ENCODE measurements at places on chromosomes 13 and 19. TPM values are rescaled to one million over a fixed set of nuclear protein-coding genes. Genes with fewer than 3 reads are reported as not detected.

CYP4F8 gene
- total RNA-seq, result not detected

NFIX gene
- 145 TPM for total RNA-seq

SELENOV gene
- not detected for total RNA-seq

ATP4B gene
- total RNA-seq, result 0.85 TPM

DNA sequence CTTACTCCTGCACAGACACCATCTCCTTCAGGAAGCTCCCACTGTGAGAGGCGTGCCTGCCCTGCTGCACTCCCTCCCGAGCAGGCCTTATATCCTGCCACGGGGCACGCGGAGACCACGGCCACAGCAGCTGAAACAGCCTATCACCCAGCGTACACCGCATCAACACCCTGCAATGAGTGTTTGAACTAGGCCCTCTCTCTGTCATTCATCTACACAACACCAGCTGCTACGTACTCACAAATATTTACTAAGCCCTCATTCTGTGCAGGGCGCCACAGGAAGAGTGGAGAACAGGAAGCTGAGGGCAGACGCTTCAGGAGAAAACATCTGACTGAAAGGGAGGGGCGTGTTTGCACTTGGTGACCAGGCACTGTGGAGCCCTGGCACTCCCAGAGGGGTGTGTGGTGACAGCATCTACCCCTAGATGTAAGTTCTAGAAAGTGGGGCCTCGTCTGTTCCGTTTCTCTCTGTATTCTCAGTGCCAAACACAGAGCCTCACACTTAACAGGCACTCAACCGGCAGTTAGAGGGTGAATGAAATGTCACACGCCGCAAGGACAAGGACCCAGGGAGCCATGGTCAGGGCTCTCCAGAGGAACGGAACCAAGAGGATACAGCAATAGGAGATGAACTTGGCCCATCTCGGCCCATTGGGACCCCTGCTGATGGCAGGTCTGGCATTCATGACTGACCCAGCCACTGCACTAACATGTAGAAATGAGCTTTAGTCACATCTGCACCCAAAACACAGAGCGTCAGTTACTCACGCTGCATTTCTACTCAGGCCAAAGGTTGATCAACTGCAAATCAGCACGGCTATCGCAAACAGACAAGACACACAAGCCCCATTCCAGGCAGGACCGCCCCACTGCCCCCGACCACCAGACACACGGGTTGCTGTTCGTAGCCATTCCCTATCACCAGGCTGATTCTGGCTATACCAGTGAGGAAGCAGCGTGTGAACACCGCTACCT is 15.7 kb downstream of the RANBP3 start:
- no peak overlapping the region for H3K27ac ChIP-seq
- no peaks in the 10 kb centered on the region for H3K27me3 ChIP-seq
- H3K4me1 ChIP-seq, result peaks cover 56% of the 10 kb centered on the region
- no peaks in the 10 kb centered on the region for H3K36me3 ChIP-seq
- DNase-seq, result no peak

DNA sequence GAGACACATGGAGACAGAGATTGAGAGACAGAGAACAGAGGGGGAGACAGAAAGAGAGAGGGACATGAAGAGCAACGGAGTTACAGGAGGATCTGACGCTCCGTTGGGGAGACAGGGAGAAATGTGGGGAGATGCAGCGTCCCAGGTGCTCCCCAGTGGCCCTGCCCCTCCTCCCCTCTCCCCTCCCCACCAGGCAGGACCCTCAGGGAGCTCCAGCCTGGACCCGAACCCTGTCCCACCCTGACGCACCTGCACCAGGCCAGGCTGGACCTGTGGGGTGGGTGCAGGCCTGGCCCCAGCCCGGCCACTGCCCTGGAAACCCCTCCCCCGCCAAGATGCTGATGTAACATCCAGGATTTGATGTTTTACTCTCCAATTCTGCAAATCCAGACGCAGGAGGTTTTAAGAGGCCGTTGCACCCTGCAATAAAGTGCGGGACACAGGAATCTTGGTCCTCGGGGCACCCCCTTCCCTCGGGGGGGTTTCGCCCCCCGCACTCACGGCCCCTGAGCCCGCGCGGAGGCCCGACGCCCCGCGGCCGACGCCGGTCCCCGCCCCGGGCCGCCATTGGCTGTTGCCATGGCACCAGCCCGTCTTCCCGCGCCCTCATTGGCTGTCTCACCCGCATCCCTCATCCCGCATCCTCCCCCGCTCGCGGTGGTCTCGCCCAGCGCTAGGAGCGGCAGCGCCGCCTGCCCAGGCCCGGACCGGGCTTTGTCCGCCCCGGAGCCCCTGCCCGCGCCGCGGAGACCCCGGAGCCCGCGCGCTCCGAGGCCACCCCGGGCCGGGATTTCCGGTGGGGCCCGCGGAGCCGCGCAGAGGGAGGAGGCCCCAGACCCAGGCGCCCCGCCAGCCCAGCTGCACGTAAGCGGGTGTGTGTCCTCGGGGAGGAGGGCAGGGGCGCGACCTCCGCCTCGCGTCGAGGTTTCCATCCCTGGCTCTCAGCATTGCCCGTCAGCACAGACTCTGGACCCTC is at the start of gene APC2:
TSS of gene APC2 (plus strand) at position 655 of the 976 bp plus-strand sequence. CDS start 2,881 bp downstream, outside the sequence.
- H3K4me3 ChIP-seq, result no peak within 1 kb of the TSS
- no peak within 1 kb of the TSS for H3K27ac ChIP-seq
- no peaks in the 10 kb centered on the region for H3K36me3 ChIP-seq
- DNase-seq, result no peak
- peaks cover 17% of the 10 kb centered on the region for H3K27me3 ChIP-seq

- H3K4me1 ChIP-seq, result no peaks in the 10 kb centered on the region
- no peaks in the 10 kb centered on the region for H3K36me3 ChIP-seq
- no peaks in the 10 kb centered on the region for H3K27me3 ChIP-seq
- no peak overlapping the region for H3K4me3 ChIP-seq
Observed at GRCh38 chr13:72255908-72256307, 388.9 kb upstream of the DACH1 start.

DNA sequence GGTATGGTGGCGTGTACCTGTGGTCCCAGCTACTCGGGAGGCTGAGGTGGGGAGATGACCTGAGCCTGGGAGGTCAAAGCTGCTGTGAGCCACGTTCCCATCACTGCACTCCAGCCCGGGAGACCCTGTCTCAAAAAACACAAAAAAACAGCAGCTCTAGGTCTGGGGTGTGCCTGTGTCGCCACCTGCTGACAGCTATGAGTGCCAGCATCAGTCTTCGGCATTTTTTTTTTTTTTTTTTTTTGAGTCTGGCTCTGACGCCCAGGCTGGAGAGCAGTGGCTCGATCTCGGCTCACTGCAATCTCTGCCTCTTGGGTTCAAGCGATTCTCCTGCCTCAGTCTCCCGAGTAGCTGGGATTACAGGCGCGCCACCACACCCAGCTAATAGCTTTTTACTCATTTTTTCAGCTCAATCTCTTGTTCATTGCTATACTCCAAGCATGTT is 10.1 kb downstream of the AP2S1 start:
- H3K27me3 ChIP-seq, result no peaks in the 10 kb centered on the region
- no peak for DNase-seq
- H3K4me3 ChIP-seq, result no peak overlapping the region
- peaks cover 31% of the 10 kb centered on the region for H3K36me3 ChIP-seq
- peaks cover 10% of the 10 kb centered on the region for H3K4me1 ChIP-seq

DNA sequence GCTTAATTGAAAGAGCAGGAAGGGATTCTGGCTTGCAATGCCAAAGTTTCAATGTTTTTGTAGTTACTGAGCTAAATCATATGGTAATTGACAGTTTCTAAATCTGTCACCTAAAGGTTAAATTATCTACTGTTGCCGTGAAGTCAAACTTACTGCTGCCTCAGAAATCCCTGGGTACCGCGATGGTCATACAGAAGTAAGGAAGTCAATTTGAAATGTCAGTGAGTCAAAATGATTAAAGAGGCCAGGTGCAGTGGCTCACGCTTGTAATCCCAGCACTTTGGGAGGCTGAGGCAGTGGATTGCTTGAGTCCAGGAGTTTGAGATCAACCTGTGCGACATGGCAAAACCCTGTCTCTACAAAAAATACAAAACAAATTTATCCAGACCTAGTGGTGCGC is 48.8 kb upstream of the TPM4 start:
- no peaks in the 10 kb centered on the region for H3K36me3 ChIP-seq
- H3K4me3 ChIP-seq, result no peak overlapping the region
- no peak overlapping the region for H3K27ac ChIP-seq
- no peaks in the 10 kb centered on the region for H3K27me3 ChIP-seq

DNA sequence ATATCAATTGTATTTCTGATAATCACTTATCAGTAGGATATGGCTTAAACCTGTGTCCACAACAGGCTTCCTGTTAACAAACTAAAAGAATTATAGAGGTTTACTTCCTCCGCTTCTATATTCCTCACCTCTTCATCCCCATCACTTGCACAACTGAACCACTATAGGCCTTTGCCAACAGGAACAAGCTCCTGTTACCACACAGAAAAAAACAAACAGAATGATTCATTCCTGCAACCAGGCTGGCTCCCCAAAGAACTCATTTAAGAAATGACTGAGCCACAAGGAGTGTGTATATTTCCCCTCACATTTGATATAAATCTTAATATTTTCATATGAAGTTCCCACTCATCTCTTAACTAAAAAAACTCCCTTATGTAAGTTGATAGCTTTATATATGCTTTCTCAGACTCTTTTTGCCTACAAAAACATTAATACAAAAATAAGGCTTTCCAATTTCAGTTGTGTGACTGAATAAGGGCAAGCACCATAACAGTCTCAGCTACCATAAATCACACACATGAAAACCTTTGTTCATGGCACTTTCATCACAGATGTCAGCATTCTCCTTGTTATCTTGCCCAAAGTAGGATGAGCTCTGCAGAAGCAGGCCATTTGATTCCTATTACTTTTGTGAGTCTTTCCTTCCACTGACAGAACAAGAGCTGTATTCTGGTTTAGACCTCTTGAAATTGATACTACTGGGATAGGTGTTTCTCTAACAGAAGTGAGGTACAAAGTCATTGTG is 366.8 kb downstream of the SLITRK1 start:
- H3K4me1 ChIP-seq, result no peaks in the 10 kb centered on the region
- no peak overlapping the region for H3K4me3 ChIP-seq
- no peaks in the 10 kb centered on the region for H3K36me3 ChIP-seq
- H3K27me3 ChIP-seq, result no peaks in the 10 kb centered on the region
- no peak overlapping the region for H3K27ac ChIP-seq

- no peak for DNase-seq
- H3K4me3 ChIP-seq, result no peak overlapping the region
- peak overlapping the region; percentile 56 for H3K27ac ChIP-seq
Observed at GRCh38 chr13:31891472-31891871, 140.1 kb upstream of the FRY start.

DNA sequence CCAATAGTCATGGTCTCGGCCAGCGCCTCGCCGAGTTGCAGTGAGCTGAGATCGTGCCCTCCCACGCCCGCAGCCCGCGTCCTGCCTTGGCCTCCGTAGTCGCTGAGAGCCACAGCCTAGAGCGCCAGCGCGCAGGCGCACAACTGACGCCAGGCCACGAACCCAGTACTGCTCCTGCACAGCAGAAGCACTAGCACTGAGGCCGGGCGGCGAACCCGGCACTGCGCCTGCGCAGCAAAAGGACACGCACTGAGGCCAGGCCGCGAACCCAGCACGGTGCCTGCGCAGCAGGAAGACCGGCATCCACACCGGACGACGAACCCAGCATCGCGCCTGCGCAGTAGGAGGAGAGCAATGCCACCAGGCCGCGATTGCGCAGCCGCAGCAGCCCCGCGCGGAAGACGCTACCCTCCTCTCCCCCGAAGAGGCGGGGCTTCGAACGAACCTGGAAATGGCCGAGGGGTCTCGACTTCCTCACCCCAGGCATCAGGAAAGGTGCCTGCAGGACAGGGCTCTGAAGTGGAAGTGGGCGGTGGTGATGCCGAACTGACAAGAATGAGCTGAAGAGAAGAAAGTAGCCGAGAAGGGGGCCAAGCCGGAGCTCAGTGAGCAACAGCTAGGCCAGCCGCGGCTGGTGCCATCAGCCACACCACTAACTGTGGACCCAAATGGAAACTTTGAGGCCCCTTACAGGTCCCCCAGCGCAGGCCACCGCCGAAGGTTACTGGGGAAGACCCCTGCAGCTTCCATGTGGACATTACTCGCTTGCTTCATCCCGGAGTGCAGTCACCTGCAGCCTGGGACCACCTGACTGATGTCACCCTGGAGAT is 7.5 kb downstream of the F10 start:
- H3K27ac ChIP-seq, result no peak overlapping the region
- DNase-seq, result no peak
- no peaks in the 10 kb centered on the region for H3K27me3 ChIP-seq
- H3K36me3 ChIP-seq, result no peaks in the 10 kb centered on the region
- peak overlapping the region; percentile 60 for H3K4me3 ChIP-seq
- H3K4me1 ChIP-seq, result peaks cover 7% of the 10 kb centered on the region

DNA sequence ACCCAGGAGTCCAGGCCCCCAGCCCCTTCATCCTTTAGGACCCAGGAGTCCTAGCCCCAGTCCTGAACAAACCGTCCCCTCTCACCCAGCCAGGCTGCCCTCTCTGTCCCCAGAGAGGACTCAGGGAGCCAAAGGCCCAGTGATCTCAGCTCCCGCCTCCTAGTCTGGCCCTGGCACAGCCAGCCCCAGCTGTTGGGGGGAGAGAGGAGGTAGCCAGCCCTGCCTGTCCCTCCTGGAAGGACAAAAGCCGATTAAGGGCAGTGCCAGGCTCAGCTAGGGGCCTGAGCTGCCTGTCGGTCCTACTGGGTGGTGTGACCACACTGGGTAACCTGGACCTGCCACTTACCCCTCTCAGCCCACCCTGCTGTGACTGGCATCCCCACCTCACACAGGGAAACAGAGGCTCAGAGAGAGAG is 14.5 kb downstream of the LIPE start:
- DNase-seq, result no peak
- H3K36me3 ChIP-seq, result no peaks in the 10 kb centered on the region
- no peak overlapping the region for H3K27ac ChIP-seq
- no peaks in the 10 kb centered on the region for H3K4me1 ChIP-seq

- no peak for DNase-seq
- H3K4me1 ChIP-seq, result peaks cover 18% of the 10 kb centered on the region
- peak within 1 kb of the TSS; percentile 94 for H3K27ac ChIP-seq
- peak within 1 kb of the TSS; percentile 85 for H3K4me3 ChIP-seq
- peaks cover 3% of the 10 kb centered on the region for H3K36me3 ChIP-seq
Observed at GRCh38 chr13:113863524-113864272, at the start of gene GAS6. Gene GAS6, minus strand, starts transcription at chr13:113864076. Its CDS starts 156 bp downstream, at chr13:113863920.

- no peak overlapping the region for H3K27ac ChIP-seq
- H3K27me3 ChIP-seq, result no peaks in the 10 kb centered on the region
- no peak for DNase-seq
- no peaks in the 10 kb centered on the region for H3K4me1 ChIP-seq
- H3K4me3 ChIP-seq, result no peak overlapping the region
Observed at GRCh38 chr19:23525276-23525852, 130.1 kb upstream of the ZNF91 start.

DNA sequence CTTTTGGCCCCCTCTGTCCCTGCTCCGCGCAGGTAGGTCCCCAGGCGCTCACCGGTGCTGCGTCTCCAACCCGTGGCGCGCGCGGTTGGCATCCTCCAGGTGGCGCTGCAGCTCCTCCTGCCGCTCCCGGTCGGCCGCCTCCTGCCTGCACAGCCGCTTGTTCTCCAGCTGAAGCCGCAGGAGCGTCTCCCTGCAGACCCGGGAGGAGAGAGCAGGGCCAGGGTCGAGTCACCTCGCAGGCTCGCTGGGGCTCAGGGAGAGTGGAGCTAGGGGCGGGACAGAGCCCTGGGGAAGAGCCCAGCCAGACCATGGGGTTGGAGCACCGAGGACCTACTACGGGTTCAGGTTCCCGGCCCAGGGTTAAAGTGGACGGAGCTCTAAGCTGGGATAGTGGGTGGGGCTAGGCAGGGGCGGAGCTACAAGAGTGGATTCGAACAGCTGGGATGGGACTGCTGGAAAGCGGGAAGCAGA is 9.3 kb downstream of the HOOK2 start:
- no peaks in the 10 kb centered on the region for H3K27me3 ChIP-seq
- peak overlapping the region; percentile 66 for H3K4me3 ChIP-seq
- H3K27ac ChIP-seq, result no peak overlapping the region
- no peak for DNase-seq
- peaks cover 22% of the 10 kb centered on the region for H3K36me3 ChIP-seq

All from thoracic aorta (tissue), 2 donors.